ENCODE measurements at places on chromosomes 12 and 14.

DNA sequence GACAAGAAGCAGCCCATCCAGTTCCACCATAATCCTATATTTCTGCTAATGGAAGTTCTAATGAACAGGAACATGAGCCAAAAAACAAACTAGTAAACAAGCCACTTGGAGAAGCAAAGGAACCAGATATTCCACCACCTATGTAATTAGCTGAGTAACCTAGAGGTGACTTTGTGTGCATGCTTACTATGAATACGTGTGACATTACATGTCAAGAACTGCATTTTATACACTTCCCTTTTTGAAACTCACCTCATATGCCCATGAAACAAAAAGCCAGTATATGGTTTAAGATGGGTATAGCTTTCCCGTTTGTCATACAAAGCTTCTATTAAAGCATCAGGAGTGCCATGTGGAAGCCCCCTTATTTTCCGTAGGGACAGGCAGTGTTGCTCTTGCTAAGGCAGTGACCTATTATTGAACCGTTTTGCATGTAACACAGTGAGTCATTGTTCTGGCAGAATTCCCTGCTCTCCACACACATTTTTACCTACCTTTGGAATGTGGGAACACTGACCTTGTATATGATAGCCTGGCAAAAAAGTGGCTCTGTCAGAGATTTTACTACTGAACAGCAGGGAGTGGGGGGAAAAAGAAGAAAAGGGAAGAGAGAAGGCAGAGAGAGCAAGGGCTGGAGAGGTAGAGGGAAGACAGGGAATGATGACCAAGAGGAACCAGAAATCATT lies 34.8 kb upstream of the FRMD6 start:
- H3K4me3 ChIP-seq: no peak overlapping the region
- H3K27ac ChIP-seq: no peak overlapping the region
- H3K36me3 ChIP-seq: no peaks in the 10 kb centered on the region
- H3K4me1 ChIP-seq: peaks cover 6% of the 10 kb centered on the region
- H3K27me3 ChIP-seq: no peaks in the 10 kb centered on the region
- no peak for DNase-seq

GRCh38 chr12:32566663-32567295 lies 112.3 kb upstream of the DNM1L start:
- peak; percentile 37 for DNase-seq
- H3K36me3 ChIP-seq: no peaks in the 10 kb centered on the region
- H3K27me3 ChIP-seq: no peaks in the 10 kb centered on the region

- DNase-seq: no peak
- no peaks in the 10 kb centered on the region for H3K27me3 ChIP-seq
- no peak overlapping the region for H3K27ac ChIP-seq
- H3K36me3 ChIP-seq: no peaks in the 10 kb centered on the region
These were observed 24.5 kb downstream of the MBIP start for GRCh38 chr14:36295642-36296627.

DNA sequence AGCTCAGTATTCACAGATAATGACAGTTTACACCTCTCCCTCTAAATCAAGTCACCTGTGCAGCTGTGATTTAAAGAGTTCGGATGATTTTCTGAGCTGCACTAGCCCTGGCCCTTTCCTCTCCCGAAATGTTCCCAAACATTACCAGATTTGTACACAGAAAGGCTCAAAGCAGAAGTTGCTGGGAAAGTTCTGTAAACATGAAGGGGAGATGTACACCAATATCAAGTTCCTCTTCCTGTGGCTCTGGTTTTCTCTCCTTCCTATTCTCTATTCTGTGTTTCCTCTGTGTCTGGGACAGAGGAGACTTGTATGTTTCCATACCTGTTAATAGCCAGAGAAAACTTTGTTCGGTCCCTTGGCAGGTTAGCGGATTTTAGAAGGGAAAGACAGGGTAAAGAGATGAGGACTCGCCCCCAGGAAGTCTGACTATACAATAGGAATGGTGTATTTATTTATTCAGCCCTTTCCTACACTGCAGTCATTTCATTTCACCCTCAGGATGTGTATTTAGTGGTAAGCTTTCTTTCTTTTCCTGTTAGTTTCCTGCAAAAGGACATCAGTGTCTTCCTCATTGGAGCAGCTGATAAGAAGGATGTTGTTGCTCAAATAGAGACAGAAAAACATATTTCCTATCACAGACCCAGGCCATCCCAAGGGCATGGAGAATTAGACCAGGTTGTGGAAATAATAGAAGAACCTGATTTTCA lies 7.6 kb upstream of the NUMB start:
- no peaks in the 10 kb centered on the region for H3K36me3 ChIP-seq
- H3K4me1 ChIP-seq: peaks cover 14% of the 10 kb centered on the region
- H3K27ac ChIP-seq: peak overlapping the region; percentile 43
- no peaks in the 10 kb centered on the region for H3K27me3 ChIP-seq
- DNase-seq: no peak

DNA sequence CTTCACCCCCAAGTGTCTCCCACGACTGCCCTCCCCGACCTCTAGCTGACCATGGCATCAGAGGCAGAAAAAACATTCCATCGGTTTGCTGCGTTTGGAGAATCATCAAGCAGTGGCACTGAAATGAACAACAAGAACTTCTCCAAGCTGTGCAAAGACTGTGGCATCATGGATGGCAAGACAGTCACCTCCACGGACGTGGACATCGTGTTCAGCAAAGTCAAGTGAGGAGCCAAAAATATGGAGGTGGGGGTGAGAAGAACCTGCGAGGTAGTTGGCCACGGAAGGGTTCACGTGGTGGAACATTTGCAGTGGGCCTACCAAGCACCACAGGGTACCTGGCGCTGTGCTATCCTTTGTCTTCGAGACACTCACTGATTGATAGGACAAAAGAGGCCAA lies 514 bp downstream of the TPPP2 start:
- H3K4me1 ChIP-seq: peaks cover 29% of the 10 kb centered on the region
- DNase-seq: no peak
- no peak overlapping the region for H3K27ac ChIP-seq

- H3K27ac ChIP-seq: no peak overlapping the region
- no peak for DNase-seq
- no peaks in the 10 kb centered on the region for H3K27me3 ChIP-seq
- no peaks in the 10 kb centered on the region for H3K36me3 ChIP-seq
These were observed 17.2 kb upstream of the KRT83 start for GRCh38 chr12:52338241-52338960.

GRCh38 chr12:101299931-101300330 lies 20.0 kb downstream of the UTP20 start:
- no peaks in the 10 kb centered on the region for H3K4me1 ChIP-seq
- H3K27me3 ChIP-seq: no peaks in the 10 kb centered on the region
- no peak overlapping the region for H3K27ac ChIP-seq
- no peak overlapping the region for H3K4me3 ChIP-seq

GRCh38 chr12:90954428-90954827 lies 548 bp downstream of the CCER1 start:
- H3K4me3 ChIP-seq: peak overlapping the region; percentile 50
- no peaks in the 10 kb centered on the region for H3K27me3 ChIP-seq
- no peak overlapping the region for H3K27ac ChIP-seq
- H3K4me1 ChIP-seq: no peaks in the 10 kb centered on the region

GRCh38 chr12:110936367-110937103 lies 16.2 kb upstream of the MYL2 start:
- no peaks in the 10 kb centered on the region for H3K4me1 ChIP-seq
- no peak overlapping the region for H3K27ac ChIP-seq
- DNase-seq: no peak
- no peaks in the 10 kb centered on the region for H3K27me3 ChIP-seq
- no peak overlapping the region for H3K4me3 ChIP-seq

- no peaks in the 10 kb centered on the region for H3K4me1 ChIP-seq
- H3K27ac ChIP-seq: no peak overlapping the region
- H3K27me3 ChIP-seq: no peaks in the 10 kb centered on the region
- no peaks in the 10 kb centered on the region for H3K36me3 ChIP-seq
These were observed 130.5 kb upstream of the CRY1 start for GRCh38 chr12:107223821-107224220.

DNA sequence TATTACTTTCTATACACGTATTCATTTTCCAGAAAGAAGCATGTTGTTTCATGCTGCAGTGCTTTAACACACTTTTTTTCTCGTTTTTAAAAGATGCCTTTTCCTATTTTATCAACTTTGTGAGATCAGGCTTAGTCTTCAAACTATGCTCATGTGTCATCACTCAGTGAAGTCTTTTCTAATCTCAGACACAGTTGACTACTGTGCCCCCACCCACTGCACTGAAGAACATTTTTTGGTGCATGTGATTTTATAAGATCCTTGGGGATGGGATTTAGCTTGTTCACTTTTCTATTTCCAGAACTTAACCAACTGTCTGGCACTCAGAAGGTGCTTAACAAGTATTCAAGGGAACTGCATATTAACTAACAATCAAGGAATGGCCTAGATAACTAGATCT lies 85.5 kb downstream of the CDK17 start:
- H3K36me3 ChIP-seq: no peaks in the 10 kb centered on the region
- H3K27me3 ChIP-seq: no peaks in the 10 kb centered on the region
- no peak overlapping the region for H3K4me3 ChIP-seq
- peaks cover 5% of the 10 kb centered on the region for H3K4me1 ChIP-seq

- no peaks in the 10 kb centered on the region for H3K4me1 ChIP-seq
- H3K4me3 ChIP-seq: no peak overlapping the region
- H3K27me3 ChIP-seq: no peaks in the 10 kb centered on the region
- no peak overlapping the region for H3K27ac ChIP-seq
- H3K36me3 ChIP-seq: no peaks in the 10 kb centered on the region
These were observed 229.8 kb upstream of the LRIG3 start for GRCh38 chr12:59149995-59150642.

- no peaks in the 10 kb centered on the region for H3K4me1 ChIP-seq
- H3K36me3 ChIP-seq: no peaks in the 10 kb centered on the region
- no peak overlapping the region for H3K4me3 ChIP-seq
- no peaks in the 10 kb centered on the region for H3K27me3 ChIP-seq
- peak; percentile 40 for DNase-seq
These were observed 114.5 kb downstream of the RAD51B start for GRCh38 chr14:67934087-67934486.

GRCh38 chr14:55855751-55856150 lies 262.5 kb upstream of the PELI2 start:
- H3K36me3 ChIP-seq: no peaks in the 10 kb centered on the region
- no peaks in the 10 kb centered on the region for H3K4me1 ChIP-seq
- no peaks in the 10 kb centered on the region for H3K27me3 ChIP-seq
- no peak for DNase-seq
- H3K27ac ChIP-seq: no peak overlapping the region

- H3K4me3 ChIP-seq: no peak overlapping the region
- H3K27ac ChIP-seq: no peak overlapping the region
- H3K36me3 ChIP-seq: no peaks in the 10 kb centered on the region
- peaks cover 11% of the 10 kb centered on the region for H3K4me1 ChIP-seq
These were observed 26.9 kb downstream of the ZDHHC17 start for GRCh38 chr12:76790564-76791552.

DNA sequence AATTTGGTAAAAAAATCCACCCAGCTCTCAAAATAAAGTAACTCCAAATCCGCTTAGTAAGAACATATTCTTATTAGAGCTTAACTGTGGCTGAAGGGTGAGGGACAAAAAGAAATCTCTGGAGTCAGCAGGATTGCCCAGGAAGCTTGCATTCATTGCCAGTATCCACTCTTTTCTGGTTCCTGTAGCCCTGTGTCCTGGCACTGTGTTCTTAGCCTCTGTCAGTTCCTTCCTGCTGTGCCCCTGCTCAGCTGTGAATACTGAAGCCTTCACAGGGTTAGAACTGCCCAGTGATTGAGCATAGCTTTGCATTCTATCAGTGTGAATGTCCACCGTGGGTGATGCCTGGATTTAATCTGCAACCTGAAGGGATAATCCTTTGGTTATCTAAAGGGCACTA lies 266.9 kb upstream of the PELI2 start:
- DNase-seq: no peak
- no peak overlapping the region for H3K27ac ChIP-seq
- no peaks in the 10 kb centered on the region for H3K36me3 ChIP-seq
- no peaks in the 10 kb centered on the region for H3K27me3 ChIP-seq
